ENCODE measurements at places on chromosomes 2 and 18. TPM values are rescaled to one million over a fixed set of nuclear protein-coding genes. Genes with fewer than 3 reads are reported as not detected.
A peak's percentile ranks its signal among the peaks of the same experiment; 100 is the strongest.

The EMILIN2 gene
- 53.4 TPM for total RNA-seq

The CNRIP1 gene
- not detected for total RNA-seq

The ZNF804A gene
- not detected for total RNA-seq

The GREB1 gene
- 2.2 TPM for total RNA-seq

The SLC38A11 gene
- 1.6 TPM for total RNA-seq

The NEUROD1 gene
- not detected for total RNA-seq

The CYP26B1 gene
- total RNA-seq, result 1.7 TPM

The IL36A gene
- total RNA-seq, result not detected

The EFR3B gene
- total RNA-seq, result 14.5 TPM

The RAB17 gene
- total RNA-seq, result 61.5 TPM

The PLCD4 gene
- total RNA-seq, result 0.26 TPM

The PLGLB1 gene
- not detected for total RNA-seq

DNA sequence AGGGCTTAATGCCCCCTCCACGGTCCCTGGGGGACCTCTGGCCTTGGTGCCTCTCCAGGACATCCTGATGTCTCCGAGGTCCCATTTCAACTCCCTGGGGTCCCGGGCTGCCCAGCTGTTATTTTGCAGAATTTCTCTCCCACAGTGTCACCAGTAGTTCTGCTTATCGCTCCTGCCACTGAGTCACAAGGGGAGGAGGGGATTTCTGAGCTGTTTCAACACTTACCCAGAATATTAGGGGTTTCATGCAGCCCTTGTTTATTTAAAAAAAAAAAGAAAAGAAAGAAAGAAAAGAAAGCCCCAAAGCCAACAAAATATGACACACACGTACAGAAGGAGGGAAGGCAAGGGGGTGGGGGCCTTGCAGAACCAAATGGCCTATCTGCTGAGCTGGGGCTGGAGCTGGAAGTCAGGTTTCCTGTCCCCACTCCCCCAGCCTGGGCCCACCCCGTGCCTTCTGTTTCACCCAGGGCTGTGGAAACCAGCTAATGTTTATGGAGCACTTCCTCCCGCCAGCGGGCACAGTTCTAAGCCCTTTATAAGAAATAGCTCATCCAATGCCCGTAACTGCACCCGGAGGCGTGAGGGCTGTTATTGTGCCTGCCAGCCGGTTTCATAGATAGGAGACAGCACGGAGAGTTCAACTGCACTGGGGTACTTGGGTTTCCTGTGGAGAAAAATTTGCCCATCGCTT is 8.4 kb upstream of the ARID5A start:
- no peak for DNase-seq
- no peak overlapping the region for H3K27ac ChIP-seq
- H3K4me3 ChIP-seq, result no peak overlapping the region
- no peaks in the 10 kb centered on the region for H3K36me3 ChIP-seq
- no peaks in the 10 kb centered on the region for H3K27me3 ChIP-seq
- no peaks in the 10 kb centered on the region for H3K4me1 ChIP-seq

DNA sequence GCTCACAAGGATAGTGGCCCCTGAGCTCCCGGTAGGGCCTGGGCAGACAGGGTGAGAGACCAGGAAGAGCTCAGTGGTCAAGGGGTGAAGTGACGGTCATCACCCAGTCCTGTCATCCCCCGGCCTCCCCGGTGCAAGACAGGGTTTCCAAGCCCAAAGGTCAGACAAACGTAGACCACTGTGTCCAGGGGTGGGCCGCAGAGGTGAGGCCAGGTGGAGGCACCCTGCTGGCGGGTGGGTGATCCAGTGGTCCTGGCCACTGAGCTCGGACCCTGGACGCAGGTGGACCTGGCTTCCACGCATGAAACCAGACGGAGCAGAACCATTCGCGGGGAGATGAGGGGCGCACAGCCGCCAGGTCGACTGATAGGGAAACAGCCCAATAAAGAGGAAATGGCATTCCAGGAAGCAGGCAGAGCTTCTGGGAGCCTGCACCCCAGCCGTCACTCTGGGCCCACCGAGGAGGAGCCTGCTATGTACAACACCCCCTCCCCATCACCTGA is 14.4 kb upstream of the SNED1 start:
- DNase-seq, result no peak
- no peaks in the 10 kb centered on the region for H3K36me3 ChIP-seq
- H3K4me3 ChIP-seq, result no peak overlapping the region
- no peaks in the 10 kb centered on the region for H3K4me1 ChIP-seq
- H3K27me3 ChIP-seq, result no peaks in the 10 kb centered on the region

- DNase-seq, result peak; percentile 76
- H3K4me3 ChIP-seq, result peak within 1 kb of the TSS; percentile 57
- no peak within 1 kb of the TSS for H3K27ac ChIP-seq
- no peaks in the 10 kb centered on the region for H3K4me1 ChIP-seq
- no peaks in the 10 kb centered on the region for H3K36me3 ChIP-seq
These were observed at the start of gene CHN1 for GRCh38 chr2:175004980-175005732. TSS of gene CHN1 (minus strand) at chr2:175005381. CDS start at chr2:175004912, 469 bp downstream.

DNA sequence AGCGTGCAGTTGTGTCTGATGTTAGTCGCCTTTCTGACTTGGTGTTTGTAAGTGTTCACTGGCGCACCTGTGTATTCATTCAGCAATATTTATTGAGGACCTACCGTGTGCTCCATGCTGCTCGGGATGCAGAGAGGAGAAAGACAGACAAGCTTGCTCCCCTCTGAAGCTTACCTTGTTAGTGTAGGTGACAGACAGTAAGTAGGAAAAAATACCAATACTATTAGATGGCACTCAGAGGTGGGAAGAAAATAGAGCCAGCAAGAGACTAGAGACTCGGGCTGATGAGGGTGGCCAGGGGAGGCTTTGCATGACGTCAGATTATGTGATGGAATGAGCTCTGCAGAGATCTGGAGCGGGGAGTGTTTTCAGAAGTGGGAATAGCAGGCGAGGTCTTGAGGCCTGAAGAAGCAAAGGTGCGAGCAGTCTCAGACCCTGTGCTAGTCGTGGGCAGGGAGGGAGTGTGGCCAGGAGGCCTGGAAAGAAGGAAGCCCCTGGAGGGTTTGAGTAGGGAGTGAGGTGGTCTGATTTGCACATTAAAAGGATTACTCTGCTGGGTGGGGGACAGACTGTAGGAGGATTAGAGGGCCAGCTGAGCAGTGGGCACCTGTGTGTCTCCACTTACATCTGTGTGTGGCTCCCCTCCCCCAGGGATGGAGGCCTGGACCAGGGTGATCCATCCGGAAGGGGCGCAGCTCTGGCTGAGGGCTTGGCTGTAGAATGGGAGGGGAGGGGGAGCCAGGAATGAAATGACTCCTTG is 11.8 kb downstream of the MTCL1 start:
- H3K27ac ChIP-seq, result no peak overlapping the region
- H3K27me3 ChIP-seq, result no peaks in the 10 kb centered on the region
- no peak for DNase-seq

DNA sequence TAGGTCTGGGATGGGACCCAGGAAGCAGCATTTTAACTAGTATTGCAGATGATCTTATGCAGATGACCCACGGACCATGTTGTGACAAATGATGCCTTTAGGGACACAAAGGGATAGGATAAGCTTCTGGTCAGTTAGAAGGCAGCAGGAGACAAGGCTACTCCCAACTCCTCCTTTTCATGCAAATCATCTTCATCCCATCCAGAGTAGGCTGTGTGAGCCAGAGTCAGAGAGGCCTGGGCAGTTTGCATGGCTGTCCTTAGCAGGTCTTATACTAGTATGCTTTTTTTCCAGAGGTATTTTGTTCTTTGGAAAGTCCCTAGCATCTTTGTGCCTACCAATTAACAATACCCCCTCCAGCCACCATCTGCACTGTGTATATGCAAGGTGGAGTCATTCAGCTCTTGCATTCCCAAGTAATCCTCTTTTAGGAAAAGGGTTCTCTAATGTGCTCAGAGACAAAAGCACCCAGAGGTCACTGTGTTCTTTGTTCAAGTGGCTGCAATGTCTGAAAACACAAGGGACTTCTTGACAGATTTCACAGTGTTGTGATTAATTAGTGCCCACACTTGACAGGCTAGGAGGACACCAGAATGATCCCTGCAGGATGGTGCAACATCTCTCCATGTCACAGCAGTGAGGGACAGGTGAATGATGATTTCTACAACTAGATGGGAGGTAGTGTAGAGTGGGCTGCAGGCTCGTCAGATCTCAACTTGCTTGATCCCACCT is 225.8 kb downstream of the NCKAP5 start:
- H3K27me3 ChIP-seq, result no peaks in the 10 kb centered on the region
- no peak for DNase-seq
- no peak overlapping the region for H3K4me3 ChIP-seq
- H3K27ac ChIP-seq, result no peak overlapping the region

- H3K4me1 ChIP-seq, result peaks cover 4% of the 10 kb centered on the region
- H3K4me3 ChIP-seq, result no peak overlapping the region
- H3K27me3 ChIP-seq, result no peaks in the 10 kb centered on the region
These were observed 493.9 kb upstream of the PIK3C3 start for GRCh38 chr18:41461114-41461513.

GRCh38 chr2:1793868-1794445 is 49.6 kb upstream of the PXDN start:
- no peaks in the 10 kb centered on the region for H3K36me3 ChIP-seq
- no peaks in the 10 kb centered on the region for H3K4me1 ChIP-seq
- H3K4me3 ChIP-seq, result no peak overlapping the region
- H3K27me3 ChIP-seq, result no peaks in the 10 kb centered on the region

DNA sequence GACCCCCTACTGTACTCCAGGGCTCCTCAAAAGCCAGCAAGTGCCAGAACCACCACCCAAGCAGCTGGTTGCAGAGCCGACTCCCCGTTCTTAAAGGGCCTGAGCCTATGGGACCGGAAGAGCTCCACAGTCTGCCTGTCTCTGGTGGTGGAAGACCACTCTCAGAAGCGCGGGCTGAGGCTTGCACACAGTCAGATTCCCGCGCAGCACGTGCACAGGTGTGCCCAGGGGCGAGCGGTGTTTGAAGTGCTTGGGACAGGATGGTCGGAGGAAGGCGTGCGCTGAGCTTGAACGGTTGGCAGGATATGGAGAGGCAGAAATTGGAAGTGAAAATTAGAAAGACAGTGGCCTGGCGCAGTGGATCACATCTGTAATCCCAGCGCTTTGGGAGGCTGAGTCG is 64.8 kb downstream of the CYP26B1 start:
- H3K27me3 ChIP-seq, result no peaks in the 10 kb centered on the region
- no peak for DNase-seq
- H3K36me3 ChIP-seq, result no peaks in the 10 kb centered on the region

- peaks cover 2% of the 10 kb centered on the region for H3K36me3 ChIP-seq
- H3K27ac ChIP-seq, result peak overlapping the region; percentile 84
- DNase-seq, result peak; percentile 25
- H3K4me3 ChIP-seq, result no peak overlapping the region
These were observed 213.8 kb upstream of the HAAO start for GRCh38 chr2:43005975-43006833.

- peaks cover 61% of the 10 kb centered on the region for H3K4me1 ChIP-seq
- no peak overlapping the region for H3K4me3 ChIP-seq
- no peak for DNase-seq
- peak overlapping the region; percentile 65 for H3K27ac ChIP-seq
- H3K27me3 ChIP-seq, result no peaks in the 10 kb centered on the region
These were observed 178.4 kb upstream of the FN1 start for GRCh38 chr2:215614296-215614695.

DNA sequence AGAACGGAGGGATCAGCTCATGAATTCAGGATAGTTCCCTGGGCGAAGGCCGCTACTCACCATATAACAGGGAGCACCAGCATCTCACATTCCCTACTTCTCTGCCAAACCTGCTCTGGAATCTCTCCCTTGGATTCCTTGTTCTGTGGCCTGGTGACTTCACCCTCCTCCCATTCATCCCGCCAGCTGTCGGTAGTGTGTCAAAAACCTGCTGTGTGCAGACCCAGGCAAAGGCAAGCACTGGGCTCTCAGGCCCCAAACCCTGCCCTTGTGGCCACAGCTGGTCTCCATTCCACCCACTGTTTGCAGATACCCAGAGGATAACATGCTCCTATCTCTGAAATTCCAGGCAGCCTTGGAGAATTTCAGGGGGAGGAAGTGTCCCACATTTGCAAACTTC is 151.6 kb downstream of the CAPN13 start:
- no peaks in the 10 kb centered on the region for H3K4me1 ChIP-seq
- no peaks in the 10 kb centered on the region for H3K27me3 ChIP-seq
- no peak overlapping the region for H3K4me3 ChIP-seq

DNA sequence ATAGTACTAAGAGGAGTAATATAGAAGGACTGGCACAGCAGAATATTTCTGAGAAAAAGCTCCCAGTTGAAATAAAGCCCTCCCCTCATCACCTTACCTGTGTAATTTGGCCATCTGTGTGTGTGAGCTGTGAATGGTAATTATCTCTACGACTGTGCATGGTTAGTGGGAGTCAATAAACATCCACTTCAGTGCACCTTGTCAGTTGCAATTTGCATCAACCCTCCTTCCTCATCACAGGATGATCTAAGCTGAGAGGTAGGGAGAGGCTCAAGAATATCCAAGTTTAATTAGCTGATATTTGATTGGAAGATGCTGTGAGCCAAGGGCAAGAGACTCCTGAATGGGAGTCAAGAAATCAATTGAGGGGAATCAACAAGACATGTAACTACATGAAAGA is 694.9 kb upstream of the KLHL29 start:
- H3K27me3 ChIP-seq, result no peaks in the 10 kb centered on the region
- no peaks in the 10 kb centered on the region for H3K4me1 ChIP-seq
- no peak for DNase-seq
- H3K27ac ChIP-seq, result no peak overlapping the region

DNA sequence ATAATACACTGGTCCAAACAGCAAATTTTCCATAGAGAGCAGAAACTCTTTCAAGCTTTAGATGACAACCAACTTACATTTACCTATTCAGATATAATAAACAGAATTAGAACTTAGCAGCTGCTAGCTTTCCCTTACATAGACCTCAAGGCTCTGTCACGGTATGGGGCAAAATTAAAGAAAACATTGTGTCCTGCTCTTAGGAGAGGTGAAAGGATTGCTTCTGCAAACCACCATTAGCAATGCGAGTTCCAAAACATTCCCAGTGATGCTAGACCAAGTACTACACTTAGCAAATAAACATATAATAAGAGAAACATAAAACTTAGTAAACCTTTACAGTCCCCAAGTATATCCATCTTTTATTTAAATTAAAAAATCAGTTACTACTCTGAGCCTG is 183.3 kb downstream of the CAMKMT start:
- no peaks in the 10 kb centered on the region for H3K27me3 ChIP-seq
- no peak overlapping the region for H3K4me3 ChIP-seq
- no peak overlapping the region for H3K27ac ChIP-seq

GRCh38 chr2:239058766-239059165 is 210.9 kb downstream of the TWIST2 start:
- no peaks in the 10 kb centered on the region for H3K27me3 ChIP-seq
- no peaks in the 10 kb centered on the region for H3K4me1 ChIP-seq
- H3K27ac ChIP-seq, result no peak overlapping the region

- H3K36me3 ChIP-seq, result peaks cover 2% of the 10 kb centered on the region
- 0 out of 2 replicates have a peak, but pooled peaks cover 5% of the 10 kb centered on the region for H3K4me1 ChIP-seq
- H3K27ac ChIP-seq, result no peak overlapping the region
- no peak for DNase-seq
- H3K4me3 ChIP-seq, result no peak overlapping the region
- no peaks in the 10 kb centered on the region for H3K27me3 ChIP-seq
These were observed 48.6 kb downstream of the PUM2 start for GRCh38 chr2:20302019-20302418.

All from Caco-2 (cell line).